Hepatocyte (in vitro differentiated cells): ENCODE measurements at places on chromosomes 7 and 10.

DNA sequence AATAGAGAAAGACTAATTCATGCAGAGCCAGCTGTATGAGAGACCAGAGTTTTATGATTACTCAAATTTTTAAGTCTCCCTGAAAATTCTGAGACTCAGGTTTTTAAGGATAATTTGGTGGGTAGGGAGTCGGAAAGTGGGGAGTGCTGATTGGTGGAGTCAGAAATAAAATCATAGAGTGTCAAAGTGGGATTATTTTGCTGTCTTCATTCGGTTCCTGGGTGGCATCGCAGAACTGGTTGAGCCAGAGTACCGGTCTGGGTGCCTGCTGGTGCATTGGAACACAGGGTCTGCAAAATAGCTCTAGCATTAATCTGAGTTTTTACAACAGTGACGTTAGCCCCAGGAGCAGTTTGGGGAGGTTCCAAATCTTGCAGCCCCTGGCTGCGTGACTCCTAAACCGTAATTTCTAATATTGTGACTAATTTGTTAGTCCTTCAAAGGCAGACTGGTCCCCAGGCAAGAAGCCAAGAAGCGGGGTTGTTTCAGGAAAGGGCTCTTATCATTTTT lies 32.4 kb downstream of the GPRIN2 start:
- peak; percentile 58 for DNase-seq

DNA sequence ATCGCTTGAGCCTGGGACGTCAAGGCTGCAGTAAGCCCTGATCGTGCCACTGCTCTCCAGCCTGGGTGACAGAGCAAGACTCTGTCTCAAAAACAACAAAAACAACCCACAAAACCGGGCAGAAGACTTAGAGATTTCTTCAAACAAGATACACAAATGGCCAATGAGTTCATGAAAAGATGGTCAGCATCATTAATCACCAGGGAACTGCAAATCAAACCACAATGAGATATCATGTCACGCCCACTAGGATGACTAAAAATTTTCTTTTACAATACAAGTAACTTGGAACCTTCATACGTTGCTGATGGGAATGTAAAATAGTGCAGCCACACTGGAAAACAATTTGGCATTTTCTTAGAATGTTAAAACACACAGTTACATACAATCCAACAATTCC lies 77.3 kb upstream of the GRID1 start:
- no peak for DNase-seq

DNA sequence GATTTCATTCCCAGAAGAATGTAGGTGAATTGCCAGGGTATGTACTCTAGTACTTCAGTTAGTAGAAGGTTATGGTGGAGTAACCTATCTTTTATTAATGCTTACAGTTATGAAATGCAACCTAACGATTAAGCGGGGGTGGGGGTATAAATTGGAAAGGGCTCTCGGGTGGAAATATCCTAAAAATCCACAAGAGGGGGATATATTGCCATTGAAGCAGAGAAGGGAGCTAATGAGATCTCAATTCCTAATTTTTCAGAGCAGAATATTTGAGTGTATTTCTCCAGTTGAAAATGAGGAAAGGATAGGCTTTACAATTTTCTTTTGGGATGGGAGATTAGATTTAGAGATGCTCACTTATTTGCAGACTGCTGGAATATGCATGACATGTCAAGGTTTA lies 90.8 kb downstream of the DNAJB9 start:
- DNase-seq, result peak; percentile 12

GRCh38 chr7:29102558-29103151 lies 43.7 kb downstream of the CPVL start:
- peak; percentile 74 for DNase-seq

- DNase-seq, result no peak
These were observed 181.6 kb downstream of the SND1 start for GRCh38 chr7:127833641-127834040.

GRCh38 chr7:94276027-94276426 lies 118.7 kb upstream of the COL1A2 start:
- DNase-seq, result no peak

GRCh38 chr7:77771901-77772300 lies 26.3 kb downstream of the TMEM60 start:
- DNase-seq, result no peak

DNA sequence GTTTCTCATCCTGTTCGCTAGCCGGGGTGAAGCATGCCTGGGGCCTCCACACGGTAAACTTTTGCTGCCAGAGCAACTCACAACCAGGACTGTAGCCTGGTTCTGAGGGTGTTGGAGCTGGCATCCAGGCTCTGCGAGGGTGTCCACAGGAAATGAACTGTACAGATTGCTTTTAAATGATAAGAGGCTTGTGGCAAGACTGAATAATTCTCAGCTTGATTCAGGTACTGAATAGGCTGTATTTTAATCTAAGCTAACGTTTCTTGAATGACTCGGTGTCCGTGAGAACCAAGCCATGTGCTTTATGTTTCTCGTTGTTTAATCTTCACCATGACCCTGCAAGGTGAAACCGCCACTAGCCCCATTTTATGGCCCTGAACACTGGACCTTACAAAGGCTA lies 49.3 kb downstream of the EEPD1 start:
- DNase-seq, result no peak

DNA sequence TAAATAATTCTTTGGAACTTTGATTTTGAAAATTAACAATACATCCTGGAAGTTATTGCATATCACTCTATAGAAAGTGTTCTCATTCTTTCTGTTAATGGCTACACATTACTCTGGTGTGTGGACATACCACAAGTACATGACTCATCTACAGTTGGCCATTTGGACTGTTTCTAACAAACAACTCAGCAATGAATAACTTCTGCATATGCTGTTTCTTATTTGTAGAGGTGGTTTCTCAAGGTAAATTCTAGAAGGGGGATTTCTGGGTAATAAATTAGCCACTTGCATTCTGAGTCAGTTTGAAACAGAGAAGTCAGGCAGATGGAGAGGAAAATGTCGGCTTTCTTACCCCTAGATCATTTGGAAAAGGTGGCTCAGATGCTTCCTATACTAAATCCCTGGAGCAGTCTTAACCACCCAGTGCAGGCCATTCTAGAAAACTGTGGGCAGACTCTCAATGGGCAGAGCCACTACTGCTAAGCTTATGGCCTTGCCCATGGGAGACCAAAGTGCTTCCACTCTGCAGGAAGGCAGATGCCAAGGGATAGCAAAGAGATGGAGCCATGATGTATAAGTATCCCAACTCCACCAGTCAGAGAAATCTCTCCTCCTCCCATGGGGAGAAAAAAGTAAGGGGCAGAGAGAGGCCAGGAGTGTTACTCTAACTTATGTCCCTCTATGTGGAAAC lies 194.0 kb upstream of the PLPP4 start:
- DNase-seq, result no peak

DNA sequence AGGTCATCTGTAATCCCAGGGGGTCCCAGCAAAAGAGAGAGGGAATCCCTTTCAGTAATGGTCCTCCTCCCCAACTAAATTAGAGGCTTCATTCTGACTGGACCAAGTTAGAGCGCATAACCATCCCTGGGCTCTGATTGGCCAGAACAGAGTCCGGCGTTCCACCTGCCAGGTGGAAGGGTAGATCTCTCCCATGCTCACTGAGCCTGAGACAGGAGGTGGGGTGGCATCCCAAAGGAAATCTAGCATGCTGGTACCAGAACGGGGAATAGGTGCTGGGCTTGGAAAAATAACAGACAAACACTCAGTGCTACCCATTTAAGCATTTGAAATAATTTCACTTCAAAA lies 21.0 kb upstream of the TSPAN33 start:
- no peak for DNase-seq

GRCh38 chr10:68156373-68157185 lies 47.3 kb downstream of the MYPN start:
- peak; percentile 63 for DNase-seq

- no peak for DNase-seq
These were observed 138.7 kb upstream of the PCLO start for GRCh38 chr7:83301416-83301815.

- DNase-seq, result no peak
These were observed 36.5 kb upstream of the PDZD8 start for GRCh38 chr10:117411479-117412399.

DNA sequence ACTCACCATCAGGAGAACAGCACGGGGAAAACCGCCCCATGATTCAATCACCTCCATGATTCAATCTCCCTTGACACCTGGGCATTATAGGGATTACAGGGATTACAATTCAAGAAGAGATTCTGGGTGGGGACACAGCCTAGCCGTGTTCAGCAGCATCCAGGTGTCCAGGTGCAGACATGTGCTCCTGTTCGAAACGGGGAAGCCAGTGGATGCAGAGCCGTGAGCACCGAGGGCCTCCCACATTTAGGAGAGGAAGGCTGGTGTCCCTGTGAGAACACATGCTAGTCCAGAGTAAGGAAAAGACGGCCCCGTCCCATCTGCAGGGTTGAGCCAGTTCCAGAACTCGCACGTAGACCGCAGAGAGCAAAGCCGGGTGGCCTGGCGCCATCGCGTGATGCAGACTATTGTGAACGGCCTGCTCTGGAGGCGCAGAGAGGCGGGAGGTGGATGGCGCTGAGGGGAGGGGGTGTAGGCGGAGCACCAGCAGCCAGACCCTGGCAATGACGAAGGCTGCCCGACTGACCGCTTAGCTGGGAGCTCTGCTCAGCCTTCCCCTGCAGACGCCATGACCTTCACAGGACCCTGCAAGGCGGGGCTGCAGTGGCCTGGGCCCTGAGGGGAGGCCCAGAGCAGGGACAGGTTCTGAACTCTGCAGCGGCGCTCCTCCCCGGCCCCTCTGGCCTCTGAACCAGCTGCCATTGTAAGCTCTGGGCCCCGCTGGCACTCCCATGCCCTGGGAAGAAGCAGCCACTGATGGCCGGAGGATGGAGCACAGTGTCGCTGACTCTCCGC lies 141.6 kb upstream of the TCERG1L start:
- DNase-seq, result peak; percentile 75

DNA sequence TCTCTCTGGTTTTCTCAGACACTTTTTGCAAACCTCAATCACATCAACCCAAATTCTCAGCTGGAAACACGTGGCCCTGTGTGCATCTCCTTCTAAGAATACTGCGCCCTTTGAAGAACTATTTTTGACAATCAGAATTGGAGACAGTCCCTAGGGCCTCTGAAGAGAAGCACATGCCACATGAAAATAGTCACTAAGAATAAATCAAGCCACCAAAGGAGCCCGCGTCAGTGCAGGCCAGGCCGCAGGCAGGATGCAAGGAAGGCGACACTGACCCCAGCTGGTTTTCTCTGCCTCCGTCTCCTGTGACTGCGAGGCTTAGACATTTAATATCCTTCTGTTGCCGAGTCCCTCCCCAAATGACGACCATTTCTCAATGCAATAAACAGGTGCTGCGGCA lies 88.0 kb upstream of the ADAM12 start:
- DNase-seq, result no peak

- no peak for DNase-seq
These were observed 203.6 kb upstream of the CELF2 start for GRCh38 chr10:10814069-10814468.

- DNase-seq, result no peak
These were observed 47.6 kb upstream of the ELFN1 start for GRCh38 chr7:1622441-1622840.

- peak; percentile 72 for DNase-seq
These were observed 91.6 kb downstream of the DNMBP start for GRCh38 chr10:99917963-99918825.

DNA sequence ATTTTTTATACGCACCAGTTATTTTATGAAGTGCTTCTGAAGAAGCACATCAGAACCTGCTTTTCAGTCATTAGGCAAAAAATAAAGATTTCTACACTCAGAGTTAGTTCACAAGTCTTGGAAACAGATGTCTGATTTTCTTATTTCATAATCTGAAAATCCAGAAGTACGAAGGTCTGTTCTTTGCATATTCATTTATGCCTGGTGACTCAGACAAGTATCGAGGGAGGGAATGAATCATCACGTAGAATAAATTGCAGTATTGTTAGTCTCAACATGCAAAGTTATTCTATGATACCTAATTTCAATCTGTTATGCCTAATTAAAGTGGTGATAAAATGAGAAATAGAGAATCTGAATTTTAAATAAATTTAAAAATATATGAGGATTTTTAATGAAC lies 113.6 kb upstream of the SEM1 start:
- no peak for DNase-seq

DNA sequence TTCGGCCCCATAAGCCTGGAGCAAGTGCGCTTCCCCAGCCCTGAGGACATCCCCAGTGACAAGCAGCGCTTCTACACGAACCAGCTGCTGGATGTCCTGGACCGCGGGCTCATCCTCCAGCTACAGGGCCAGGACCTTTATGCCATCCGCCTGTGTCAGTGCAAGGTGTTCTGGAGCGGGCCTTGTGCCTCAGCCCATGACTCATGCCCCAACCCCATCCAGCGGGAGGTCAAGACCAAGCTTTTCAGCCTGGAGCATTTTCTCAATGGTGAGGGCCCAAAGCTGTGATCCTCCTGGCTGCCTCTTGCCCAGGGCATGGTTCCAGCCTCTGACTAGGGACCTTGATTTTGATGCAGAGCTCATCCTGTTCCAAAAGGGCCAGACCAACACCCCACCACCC lies 10.1 kb downstream of the IRF5 start:
- no peak for DNase-seq

DNA sequence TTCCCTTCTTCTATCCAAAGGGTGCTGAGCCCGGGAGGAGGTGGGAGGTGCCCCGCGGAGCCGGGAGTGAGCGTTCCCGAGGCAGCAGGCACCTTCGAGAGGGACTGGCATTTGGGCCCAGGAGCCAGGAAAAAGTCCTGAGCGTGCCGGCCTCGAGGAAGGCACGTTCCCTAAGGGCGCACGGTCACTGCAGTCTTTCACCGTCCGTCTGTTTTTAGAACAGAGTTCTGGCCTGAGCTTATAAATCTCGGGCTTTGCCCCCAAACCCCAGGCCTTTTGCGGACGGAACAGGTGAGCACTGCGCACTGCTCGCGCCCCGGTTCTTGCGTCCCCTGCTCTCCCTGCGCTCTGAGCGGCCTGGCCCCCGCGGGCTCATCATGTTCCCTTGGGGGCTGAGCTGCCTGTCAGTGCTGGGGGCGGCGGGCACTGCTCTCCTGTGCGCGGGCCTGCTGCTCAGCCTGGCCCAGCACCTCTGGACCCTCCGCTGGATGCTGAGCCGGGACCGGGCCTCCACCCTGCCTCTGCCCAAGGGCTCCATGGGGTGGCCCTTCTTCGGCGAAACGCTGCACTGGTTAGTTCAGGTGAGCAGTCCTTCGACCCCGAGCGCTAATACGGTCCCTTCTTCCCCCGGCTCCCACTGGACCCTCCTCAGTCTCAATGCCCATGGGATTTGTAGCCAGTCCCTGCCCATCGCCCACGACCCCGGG lies 442 bp downstream of the CYP26C1 start:
- DNase-seq, result no peak

DNA sequence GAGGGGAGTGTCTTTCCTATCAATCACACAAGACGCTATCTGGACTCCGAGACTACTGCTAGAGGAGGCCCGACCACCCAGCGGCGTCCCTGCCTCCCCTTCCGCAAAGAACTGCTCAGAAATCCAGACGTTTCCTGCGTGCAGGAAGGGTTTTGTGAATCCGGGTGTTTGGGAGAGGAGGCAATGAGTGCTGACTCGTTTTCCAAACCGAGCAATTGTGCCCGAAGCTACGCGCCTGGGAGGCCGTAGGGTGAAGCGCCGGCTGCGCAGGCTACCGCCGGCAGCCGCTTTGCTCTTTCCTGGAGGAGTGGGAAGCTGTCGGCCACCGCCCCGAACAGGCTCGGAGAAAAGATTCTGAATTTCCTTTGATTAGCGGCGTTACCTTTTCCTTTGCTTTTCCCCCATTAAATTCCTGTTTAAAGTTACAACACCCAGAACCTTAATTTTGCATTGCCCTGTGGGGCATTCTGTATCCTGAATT lies 5.3 kb downstream of the VAX1 start:
- DNase-seq, result no peak
